ENCODE measurements at places on chromosomes 7 and 10.

- no peak for DNase-seq
These were observed 10.7 kb upstream of the KMT2E start for GRCh38 chr7:105003275-105003674.

GRCh38 chr10:47359101-47359500 is 10.9 kb downstream of the RBP3 start:
- no peak for DNase-seq

- DNase-seq: no peak
These were observed 172.8 kb downstream of the TRIL start for GRCh38 chr7:28785041-28785995.

GRCh38 chr7:70699271-70699670 is 432.7 kb upstream of the GALNT17 start:
- DNase-seq: no peak

- DNase-seq: no peak
These were observed 36.0 kb downstream of the RHOBTB1 start for GRCh38 chr10:60908031-60908430.

GRCh38 chr7:130918129-130919052 is 184.4 kb upstream of the KLF14 start:
- no peak for DNase-seq

- DNase-seq: no peak
These were observed 43.9 kb upstream of the PODXL start for GRCh38 chr7:131600085-131600881.

- DNase-seq: peak; percentile 51
These were observed 381.8 kb upstream of the FZD8 start for GRCh38 chr10:36023939-36024338.

GRCh38 chr7:54987772-54988171 is 31.0 kb upstream of the EGFR start:
- DNase-seq: no peak

DNA sequence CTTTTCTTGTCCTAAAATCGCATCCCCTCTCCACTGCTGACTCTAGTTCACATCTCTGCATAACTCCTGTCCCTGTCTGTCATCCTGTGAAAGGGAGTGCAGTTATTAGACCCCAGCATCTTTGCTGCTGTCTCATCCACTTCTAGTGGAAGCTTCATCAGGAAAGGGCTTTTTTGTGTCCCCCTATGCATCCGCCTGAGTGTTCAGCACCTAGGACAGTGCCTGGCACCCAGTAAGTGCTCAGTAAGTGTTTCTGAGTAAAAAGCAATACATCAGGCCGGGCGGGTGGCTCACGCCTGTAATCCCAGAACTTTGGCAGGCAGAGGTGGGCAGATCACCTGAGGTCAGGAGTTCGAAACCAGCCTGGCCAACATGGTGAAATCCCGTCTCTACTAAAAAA is 211.8 kb upstream of the FOXK1 start:
- no peak for DNase-seq

- no peak for DNase-seq
These were observed 58.4 kb upstream of the PCGF5 start for GRCh38 chr10:91162050-91162494.
